Subcutaneous adipose tissue (tissue), 4 donors: ENCODE measurements at places on chromosomes 11 and 22. TPM values are rescaled to one million over a fixed set of nuclear protein-coding genes. Genes with fewer than 3 reads are reported as not detected.

Gene TTC36
- 3.1 TPM for total RNA-seq

Gene SCUBE1
- total RNA-seq, result 0.66 TPM

Gene PGGHG
- 14.5 TPM for total RNA-seq

Gene CHRNA10
- 0.66 TPM for total RNA-seq

Gene PATE2
- total RNA-seq, result not detected

Gene GGT5
- 68.5 TPM for total RNA-seq

Gene CNIH2
- total RNA-seq, result not detected

Gene CDK2AP2
- 24.5 TPM for total RNA-seq

Gene OR52N4
- not detected for total RNA-seq

Gene EI24
- 66.0 TPM for total RNA-seq

Gene KCNQ1
- total RNA-seq, result 6.2 TPM

Gene STIP1
- 53.5 TPM for total RNA-seq

Gene BIK
- not detected for total RNA-seq

Gene LSP1
- total RNA-seq, result 196 TPM

Gene DSCAML1
- 0.75 TPM for total RNA-seq

Gene HOATZ
- not detected for total RNA-seq

Gene ARHGAP8
- total RNA-seq, result 2.9 TPM

Gene CARD16
- 14.2 TPM for total RNA-seq

Gene HMOX1
- total RNA-seq, result 27.3 TPM

Gene DAGLA
- 1.1 TPM for total RNA-seq

Gene TSGA10IP
- not detected for total RNA-seq

Gene CALCA
- not detected for total RNA-seq

Gene SF1
- 215 TPM for total RNA-seq

Gene NLRP14
- not detected for total RNA-seq

Gene OR8G5
- total RNA-seq, result not detected

Gene RAB3IL1
- total RNA-seq, result 36.8 TPM

Gene DDX25
- total RNA-seq, result not detected

Gene AQP11
- 2.3 TPM for total RNA-seq

Gene IPO7
- 114 TPM for total RNA-seq

Gene LMO2
- total RNA-seq, result 10.4 TPM

Gene RAB36
- total RNA-seq, result 0.38 TPM

Gene OR10A2
- total RNA-seq, result not detected

Gene AKIP1
- total RNA-seq, result 19.2 TPM

Gene MAPK8IP2
- total RNA-seq, result not detected

Gene UPK3A
- not detected for total RNA-seq
